Sigmoid colon (tissue), 7 donors: ENCODE measurements at places on chromosomes 11 and 22.
A peak's percentile ranks its signal among the peaks of the same experiment; 100 is the strongest.

DNA sequence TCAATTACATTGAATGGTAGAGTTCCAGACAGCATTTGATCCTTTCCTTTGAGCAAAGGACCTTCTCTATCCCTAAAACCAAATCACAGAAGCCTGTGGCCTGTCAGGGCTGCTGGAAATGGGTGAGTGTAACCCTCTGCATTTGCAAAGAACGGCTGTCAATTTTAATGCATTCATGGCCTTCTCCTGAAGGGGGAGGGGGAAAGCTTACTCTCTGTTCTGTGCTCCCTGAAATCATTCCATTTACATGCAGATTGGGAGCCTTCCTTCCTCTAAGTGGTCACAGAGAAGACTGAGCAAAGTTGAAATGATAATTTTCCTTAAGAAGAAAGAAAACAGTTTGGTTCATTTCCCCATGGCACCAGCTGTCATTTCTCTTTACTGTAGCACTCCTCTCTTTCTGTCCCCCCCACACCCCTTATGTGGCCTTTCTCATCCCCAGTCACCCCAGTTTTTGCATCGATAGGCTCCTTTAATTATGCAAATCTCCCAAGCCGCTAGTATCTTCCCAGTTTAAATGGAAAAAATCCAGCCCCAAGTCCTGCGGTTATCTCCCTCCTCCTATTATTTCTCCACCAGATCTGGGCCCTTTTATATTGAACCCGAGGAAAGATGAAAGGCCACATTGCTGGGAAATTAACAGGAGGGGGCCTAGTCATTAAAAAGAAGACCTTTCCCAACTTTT lies 109.4 kb upstream of the KIRREL3 start:
- no peak for DNase-seq

- DNase-seq, result no peak
These were observed 6.2 kb upstream of the YPEL1 start for GRCh38 chr22:21741790-21742189.

DNA sequence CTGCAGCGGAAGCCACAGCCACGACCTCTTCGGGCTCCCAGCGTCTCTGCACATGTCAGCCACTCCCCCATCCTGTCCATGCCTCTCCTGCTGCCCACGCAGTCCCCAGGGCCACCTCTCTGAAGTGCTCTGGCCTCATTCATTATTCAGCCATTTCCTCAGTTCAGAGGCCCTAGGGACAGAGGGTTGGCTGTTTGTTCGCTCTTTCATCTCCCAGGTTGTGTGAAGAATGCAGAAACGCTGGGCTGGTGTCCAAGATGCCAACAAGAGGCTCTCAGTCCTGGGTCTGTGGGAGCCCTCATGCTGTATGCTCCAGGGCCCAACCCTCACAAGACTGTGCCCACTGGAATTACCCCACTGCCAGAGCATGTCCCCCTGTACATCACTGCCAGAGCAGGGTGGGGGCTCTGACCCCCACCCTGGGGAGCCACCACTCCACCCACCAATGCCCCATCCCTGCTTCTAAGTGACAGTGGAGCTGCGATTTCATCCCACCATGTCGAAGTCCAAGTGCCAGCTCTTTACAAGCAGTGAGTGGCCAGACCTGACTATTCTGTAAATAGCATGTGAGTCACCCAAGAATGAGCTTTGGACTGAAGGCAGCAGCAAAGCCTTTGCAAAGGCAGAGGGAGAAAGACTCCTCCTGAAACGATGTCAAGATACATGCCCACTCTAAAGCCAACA lies 209.6 kb downstream of the BUD13 start:
- DNase-seq, result no peak

DNA sequence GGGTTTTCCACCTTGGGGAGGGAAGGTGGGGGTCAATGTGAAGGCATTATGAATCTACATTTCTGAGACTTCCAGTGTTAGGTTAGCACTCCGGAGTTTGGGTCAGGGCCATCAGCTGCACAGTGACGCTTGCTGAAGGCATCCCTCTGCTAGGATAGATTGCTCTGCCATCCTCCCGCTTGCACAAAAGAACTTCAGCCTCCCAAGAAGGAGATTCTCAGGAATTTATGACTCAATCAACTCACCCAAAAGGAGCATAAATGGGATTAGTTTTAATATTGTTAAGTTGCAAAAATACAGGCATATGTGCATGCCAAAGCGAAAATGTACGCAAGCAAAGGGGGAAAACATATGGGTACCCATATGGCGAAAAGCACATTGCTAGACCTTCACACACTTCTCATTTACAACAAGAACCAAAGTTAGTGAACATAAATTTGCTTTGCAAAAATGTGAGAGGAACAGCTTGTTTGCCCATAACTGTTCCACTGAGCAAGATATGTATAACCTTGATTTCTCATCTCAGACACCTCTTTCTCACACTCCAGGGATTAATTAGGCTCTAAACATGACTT lies 1013.0 kb downstream of the OPCML start:
- no peak for DNase-seq

- DNase-seq, result peak; percentile 99
These were observed 103.2 kb downstream of the ZBTB16 start for GRCh38 chr11:114162719-114163123.

GRCh38 chr11:96215110-96215782 lies 127.7 kb downstream of the MAML2 start:
- DNase-seq, result no peak
